Type B pancreatic cell (in vitro differentiated cells): ENCODE measurements at places on chromosomes 6 and 20.

- no peak for DNase-seq
These were observed 10.0 kb downstream of the CITED2 start for GRCh38 chr6:139364302-139364981.

- no peak for DNase-seq
These were observed 107.8 kb downstream of the SYNE1 start for GRCh38 chr6:152529369-152529768.

DNA sequence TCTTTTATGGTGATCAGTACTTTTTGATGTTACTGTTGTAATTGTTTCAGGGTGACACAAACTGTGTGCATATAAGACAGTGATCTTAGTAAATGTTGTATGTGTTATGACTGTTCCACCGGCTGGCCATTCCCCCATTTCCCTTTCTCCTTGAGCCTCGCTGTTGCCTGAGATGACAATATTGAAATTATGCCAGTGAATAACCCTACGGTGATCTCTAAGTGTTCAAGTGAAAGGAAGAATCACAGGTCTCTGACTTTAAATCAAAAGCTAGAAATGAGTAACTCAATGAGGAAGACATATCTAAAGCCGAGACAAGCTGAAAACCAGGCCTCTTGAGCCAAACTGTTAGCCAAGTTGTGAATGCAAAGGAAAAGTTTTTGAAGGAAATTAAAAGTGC lies 32.3 kb downstream of the TULP4 start:
- DNase-seq, result no peak

DNA sequence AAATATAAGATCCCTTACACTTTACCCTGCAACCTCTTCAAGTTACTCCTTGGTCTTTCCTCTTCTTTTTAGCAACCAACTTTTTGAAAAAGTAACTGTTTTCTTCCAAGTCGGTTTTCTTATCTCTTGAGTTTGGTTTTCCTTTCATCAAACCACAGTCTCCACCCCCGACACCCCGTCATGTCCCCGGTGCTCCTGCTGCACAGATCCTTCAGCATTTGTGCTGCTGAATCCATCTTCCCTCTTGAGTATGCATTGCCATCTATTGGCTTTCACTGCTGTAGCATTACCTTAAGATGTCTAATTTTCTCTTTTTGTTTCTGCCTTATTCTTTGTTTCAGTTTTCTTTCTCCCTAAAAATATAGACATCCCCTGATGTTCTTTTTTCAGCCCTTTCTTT lies 11.9 kb upstream of the TNFRSF21 start:
- DNase-seq, result no peak

DNA sequence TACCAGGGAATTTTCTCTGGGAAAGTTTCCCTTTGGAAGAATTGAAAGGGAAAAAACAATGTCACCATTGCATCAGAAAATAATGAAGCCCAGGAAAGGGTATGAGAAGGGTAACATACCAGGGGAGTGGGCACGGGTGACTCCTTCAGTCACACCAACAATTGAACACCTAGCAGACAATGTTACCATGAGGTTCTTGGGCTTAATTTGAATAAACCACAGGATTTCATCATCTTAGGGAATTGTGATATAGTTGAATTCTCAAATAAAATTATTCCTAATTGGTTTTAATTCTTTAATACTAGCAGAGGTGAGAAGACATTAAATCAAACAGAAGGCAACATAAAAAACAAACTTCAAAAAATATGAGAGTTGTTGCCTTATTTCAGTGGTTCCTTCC lies 73.7 kb upstream of the RREB1 start:
- DNase-seq, result no peak

DNA sequence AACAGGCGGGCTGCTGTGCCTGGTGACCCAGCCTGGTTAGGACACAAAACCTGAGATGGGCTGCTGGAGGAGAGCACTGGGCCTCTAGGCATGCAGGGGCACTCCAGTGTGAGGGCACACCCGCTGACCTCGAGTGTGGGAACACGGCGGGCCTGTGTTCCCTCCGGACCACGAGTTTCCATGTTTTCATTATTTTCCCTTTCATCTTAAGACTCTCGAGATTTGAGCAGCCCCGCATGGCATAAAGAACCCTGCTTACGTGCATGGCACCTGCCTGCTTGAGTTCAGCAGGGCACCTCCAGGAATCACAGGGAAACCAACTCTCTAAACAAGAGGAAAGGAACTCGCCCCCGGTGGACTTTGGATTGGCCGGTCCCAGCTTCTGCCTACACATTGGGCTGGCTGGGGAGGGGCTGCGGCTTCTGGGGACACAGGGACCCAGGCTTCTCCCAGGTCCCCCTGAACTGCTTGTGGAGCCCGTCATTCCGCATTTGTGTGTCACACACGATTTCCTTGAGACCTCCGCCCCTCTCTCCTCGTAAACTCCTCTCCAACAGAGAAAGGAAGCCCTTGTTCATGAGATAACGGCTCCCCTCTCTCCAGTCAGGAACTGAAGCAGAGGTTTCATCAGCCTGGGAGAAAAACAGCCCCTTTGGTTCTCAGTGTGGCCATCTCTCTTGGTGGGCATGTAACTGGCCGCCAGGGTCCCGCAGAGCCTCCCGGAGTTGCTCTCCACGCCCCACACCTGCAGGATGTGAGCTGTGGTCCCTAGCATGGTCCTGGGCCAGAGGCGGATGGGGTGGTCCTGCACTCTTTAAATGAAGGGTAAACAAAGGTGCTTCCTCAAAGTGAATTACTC lies 181.8 kb downstream of the TTLL2 start:
- DNase-seq, result no peak

- DNase-seq, result no peak
These were observed 254.2 kb downstream of the EYA4 start for GRCh38 chr6:133495205-133495903.

DNA sequence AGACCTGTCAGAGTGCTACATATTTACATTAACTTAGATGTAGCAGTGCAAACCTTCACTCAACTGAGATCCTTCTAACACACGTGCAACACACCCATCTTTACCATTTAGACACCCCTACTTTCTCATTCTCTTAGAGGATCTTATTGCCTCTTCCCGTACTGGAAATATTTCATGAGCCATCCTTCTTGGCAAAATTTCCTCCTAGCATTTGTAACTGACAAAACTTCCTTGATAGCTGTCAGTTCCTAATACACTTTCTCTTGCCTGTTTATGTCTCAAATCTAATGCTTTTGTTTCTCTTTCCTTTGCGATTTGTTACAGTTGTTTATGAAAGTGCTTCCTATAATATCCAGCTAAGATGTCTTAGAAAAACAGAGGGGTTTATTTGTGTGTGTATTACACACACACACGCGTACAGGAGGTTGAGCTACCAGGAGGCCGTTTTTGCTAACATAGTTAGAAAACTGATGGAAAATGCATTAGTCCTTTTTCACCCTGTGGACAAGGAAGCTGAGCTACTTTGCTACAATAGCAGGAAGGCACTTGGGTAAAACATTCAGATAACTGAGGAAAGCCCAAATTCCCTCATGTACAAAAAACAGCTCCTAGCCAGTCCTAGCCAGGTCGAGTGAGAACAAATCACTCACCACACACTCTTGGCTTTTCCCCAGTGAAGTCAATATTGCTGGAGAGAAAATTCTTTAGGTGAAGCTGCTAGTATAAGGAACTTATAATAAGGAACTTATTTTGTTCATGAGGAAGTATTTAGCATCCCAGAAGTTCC lies 153.6 kb downstream of the NFATC2 start:
- no peak for DNase-seq

GRCh38 chr6:104969785-104970581 lies 13.1 kb downstream of the LIN28B start:
- DNase-seq, result no peak

DNA sequence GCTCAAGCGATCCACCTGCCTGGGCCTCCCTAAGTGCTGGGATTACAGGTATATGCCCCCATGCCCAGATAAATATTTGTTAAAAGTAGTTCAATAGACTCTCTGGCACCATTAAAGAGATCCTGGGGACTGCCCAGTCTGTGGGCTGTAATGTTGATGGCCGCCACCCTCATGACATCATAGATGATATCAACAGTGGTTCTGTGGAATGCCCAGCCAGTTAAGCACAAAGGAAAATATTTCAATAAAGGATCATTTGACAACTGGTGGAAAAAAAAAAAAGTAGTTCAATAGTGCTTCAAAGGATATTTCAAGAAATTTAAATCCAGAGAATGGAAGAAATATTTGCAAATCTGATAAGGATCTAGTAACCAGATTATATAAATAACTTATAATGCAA lies 1.5 kb upstream of the CRIP3 start:
- DNase-seq, result no peak

GRCh38 chr6:140040396-140040795 lies 665.9 kb upstream of the CITED2 start:
- DNase-seq, result no peak

DNA sequence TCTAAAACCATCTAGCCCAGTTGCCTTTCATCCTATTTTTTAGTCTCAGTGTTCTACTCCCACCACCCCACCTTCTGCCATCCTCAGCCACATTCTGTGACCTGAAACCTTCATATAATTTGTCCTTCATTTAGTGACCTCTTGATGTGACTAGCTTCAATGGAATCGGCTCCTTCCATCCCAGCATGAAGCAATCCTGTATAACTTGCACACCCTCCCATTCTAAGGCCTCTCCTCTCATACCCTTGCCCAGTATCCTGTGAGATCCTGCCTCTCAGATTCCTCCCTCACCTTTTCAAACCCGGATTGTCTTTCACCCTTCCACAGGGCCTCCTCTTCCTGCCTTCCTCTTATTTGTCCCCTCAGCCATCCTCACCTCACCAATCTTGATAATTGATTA lies 3.1 kb downstream of the ZNF76 start:
- no peak for DNase-seq

DNA sequence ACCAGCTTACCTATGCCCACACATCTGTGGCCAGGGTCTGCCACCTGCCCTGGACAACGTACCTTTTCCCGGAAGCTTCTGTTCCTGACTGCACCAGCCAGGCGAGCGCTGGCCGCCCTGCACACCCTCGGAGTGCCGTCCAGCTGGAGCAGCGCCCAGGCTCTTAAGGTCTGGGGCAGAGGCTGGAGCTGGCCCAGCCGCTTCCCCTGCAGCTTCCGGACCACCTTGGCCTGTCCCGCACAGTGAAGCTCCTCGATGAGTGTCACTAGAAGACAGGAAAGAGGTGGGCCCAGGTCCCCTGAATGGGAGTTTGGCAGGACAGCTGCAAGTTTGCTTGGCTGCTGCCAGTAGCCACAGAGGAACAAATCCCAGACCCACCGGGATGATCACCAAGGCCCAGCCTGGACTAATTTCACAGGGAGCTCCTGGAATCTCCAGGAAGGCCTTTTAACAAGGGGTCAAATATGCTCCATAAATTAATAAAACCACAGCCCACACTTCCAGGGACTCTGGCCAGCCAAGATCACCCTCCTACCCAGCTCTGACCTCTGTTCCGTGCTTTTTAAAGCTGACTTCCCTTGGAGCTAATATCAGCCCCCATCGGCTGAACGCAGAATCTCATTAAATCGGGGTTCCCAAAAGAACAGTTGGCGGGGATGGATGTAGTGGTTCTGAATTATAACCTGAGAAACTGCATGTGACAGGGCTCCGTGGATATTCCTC lies 82.3 kb downstream of the PTPN1 start:
- no peak for DNase-seq

GRCh38 chr20:54091120-54091480 lies 20.7 kb upstream of the BCAS1 start:
- DNase-seq, result no peak

GRCh38 chr6:85675030-85675819 lies 32.5 kb upstream of the SYNCRIP start:
- no peak for DNase-seq

DNA sequence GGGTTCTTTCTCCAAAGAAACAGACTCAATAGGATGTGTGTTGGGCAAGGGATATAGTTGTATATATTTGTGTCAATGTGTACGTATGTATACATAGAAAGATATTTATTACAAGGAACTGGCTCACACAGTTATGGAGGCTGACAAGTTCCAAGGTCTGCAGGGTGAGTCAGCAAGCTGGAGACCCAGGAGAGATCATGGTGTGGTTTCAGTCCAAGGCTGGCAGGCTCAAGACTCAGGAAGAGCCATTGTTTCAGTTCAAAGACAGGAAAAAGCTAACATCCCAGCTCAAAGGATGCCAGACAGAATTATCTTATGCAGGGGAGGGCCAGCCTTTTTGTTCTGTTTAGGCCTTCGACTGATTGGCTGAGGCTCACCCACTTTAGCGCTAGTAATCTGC lies 89.9 kb upstream of the RALGAPA2 start:
- DNase-seq, result no peak

DNA sequence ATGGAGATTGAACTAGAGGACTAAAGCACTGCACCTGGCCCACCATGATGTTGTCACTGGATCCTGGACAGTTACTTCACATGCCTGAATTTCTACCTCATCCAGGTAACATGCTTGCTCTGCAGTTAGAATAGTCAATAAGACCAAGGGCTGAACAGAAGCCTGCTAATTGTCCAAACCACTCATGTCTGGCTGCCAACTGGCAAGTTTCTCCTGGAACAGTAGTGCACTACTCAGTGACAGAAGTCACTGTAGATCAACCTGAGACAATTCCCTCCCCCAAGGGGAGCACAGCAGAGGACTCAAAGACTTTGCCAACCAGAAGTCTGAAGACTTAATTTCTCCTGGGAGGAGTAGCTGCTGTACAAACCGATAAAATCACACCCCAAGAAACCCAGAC lies 454.6 kb upstream of the MARCKS start:
- no peak for DNase-seq

DNA sequence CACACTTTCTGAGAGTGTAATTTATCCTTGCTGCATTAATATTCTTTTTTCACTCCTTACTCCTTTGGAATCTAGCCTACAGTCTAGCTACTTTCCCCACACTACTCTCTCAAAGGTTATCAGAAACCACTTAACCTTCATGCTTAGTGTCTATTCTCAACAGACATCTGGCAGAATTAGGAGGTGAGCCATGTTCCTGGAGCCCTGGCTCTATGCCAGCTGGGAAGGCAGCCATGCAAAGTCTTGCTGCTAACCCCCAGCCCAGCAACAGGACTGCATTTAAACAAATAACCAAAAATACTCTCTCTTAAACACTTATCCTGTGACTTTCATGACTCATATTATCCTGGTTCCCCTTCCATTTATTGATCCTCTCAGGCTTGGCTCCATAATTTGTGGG lies 260.2 kb downstream of the BCKDHB start:
- DNase-seq, result no peak

GRCh38 chr6:162750776-162751175 lies 23.0 kb downstream of the PACRG start:
- no peak for DNase-seq

DNA sequence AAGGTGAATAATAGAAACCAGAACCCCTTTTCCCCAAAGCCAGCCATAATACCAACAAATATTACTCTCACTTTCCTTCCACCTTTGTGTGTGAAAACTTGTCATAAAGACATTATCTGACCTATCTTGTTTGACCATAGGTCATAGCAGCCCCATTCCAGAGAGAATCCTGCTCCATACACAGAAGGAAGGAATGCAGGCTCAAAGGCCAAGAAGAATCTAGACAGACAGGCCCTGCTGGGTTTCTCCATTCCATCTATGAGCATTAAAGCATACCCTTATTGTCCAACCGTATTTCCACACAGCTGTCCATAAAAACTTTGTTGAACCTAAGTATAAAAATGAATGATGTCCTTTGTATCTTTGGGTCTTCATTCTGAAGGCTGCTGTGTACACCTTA lies 40.7 kb upstream of the KCNK5 start:
- DNase-seq, result no peak
